ENCODE measurements at places on chromosomes 12 and 14.

DNA sequence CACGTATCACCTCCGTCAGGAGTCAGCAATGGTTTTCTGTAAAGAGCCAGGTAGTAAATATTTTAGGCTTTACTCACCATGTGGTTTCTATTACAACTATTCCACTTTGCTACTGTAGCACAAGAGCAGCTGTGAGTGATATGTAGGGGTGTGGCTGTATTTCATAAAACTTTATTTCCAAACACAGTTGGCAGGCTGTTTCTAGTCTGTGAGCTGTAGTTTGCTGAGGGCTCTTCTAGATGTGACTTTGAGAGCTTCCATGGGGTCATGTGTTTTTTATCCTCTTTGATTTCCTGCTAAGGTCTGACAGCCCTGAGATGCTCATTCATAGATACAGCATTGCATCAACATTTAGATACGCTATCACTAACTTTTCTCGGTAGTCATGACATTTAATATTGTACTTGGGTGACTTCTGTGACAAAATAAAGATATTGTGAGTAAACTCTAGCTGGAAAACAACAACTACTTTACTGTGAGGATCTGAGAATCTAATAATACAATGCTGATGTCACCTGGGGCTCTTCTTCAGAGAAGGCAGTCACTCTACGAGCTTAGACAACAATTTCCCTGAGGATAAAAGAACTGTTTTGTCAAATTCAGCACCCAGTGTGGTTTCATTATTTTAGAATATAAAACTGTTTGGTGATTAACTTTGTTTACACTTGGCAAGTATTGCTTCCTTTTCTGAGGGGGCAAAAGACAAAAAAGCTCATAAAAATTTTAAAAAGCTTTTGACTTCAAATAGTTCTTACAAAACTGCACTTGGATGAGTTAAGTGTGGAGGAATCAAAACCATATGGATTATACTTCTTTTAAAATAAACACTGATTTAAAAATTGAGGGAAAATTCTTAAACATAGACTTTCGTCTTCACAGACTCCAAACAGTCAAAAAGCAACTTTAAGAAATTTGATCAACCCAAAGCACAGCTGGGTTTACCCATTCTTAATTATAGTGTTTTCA lies 231.2 kb upstream of the DCN start:
- DNase-seq = no peak

DNA sequence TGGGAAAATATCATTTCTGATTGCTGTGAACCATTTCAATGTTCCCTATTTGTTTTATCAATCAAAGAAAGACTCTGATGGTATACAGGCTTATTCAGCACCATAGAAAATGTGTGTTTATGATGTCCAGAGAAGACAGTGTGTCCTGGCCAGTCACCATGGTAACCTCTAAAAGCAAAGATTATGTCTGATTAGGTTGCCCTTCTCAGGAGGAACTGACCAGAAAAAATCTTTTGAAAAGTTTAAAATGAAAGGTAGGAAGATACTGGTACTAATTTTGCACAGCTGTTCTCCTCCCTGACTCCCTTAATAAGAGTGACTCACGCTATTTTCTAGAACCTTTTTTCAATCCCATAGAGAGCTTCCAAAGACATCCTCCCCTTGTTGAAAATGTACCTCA lies 391.8 kb upstream of the DCN start:
- no peak for DNase-seq

GRCh38 chr12:100058482-100059029 lies 73.8 kb upstream of the ANKS1B start:
- no peak for DNase-seq

GRCh38 chr12:111643427-111643826 lies 42.3 kb downstream of the BRAP start:
- peak; percentile 13 for DNase-seq

DNA sequence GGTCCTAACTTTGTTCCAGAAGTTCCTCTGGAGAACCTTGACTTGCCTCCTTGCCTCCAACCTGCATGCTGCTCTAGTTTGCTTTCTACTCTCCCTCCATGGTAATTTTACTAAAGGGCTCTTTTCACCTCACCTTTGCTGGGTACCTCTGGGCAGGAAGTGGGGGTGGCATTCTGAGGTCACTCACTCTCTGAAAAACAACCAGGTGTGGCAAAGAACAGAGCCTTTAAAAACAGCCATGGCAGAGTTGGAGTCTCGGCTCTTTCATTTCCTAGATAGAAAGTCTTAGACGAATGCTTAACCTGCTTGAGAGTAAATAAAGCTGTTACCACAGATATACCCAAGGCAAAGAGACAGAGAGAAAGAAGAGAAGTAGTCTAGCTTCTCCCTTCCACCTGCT lies 827.9 kb downstream of the BCL11B start:
- DNase-seq = no peak

DNA sequence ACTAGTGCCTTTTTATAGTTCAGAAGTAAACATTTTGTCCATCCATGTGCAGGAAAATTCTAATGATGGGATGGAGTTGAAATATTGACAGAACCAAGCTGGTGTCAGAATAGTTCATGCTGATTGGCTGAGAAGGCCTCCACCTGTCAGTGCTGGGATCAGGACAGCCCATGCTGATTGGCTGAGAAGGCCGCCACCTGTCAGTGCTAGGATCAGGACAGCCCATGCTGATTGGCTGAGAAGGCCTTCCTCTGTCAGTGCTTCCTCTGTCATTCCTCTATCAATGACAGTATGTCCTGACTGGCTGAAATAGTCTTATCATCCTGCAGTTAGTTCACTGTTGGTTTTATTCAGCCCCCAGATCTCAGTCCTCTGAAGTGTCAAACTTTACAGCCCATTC lies 95.7 kb downstream of the PPP2R5C start:
- DNase-seq = no peak

DNA sequence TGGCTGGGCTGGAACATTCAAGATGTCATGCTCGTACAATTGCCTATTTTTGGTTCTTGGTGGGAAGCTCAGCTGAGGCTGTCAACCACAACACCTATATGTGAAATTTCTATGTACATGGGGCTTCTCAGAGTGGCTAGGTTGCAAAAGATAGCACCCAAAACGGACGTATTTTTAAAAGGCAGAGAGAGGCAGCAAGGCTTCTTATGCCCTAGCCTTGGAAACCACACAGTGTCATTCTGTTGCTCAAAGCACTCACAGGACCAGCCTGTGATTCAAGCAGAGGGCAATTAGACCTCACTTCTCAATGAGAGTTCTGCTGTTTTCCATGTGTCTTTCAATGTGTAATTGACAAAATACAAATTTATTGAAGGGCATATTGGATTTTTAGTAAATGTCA lies 134.0 kb downstream of the GXYLT1 start:
- no peak for DNase-seq

DNA sequence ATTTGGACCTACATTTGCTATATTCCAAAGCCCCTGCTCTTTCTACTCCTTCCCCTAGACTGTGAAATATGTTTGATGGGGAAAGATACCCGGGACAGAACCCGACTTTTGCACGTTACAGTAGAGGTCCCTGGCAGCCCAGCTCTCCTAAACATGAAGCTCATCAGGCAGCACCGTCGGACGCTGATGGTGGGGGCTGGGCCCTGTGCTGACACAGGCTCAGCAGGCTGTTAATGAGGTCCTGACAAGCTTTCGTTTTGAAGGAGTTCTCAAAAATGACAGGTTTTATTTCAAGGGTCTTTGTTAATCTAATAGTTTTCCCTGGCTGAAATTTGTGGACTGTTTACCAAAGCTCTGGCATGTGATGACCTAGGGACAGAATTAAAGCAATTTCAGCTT lies 102.3 kb downstream of the SLC25A47 start:
- DNase-seq = no peak
